ENCODE measurements at places on chromosomes 11 and 22.

DNA sequence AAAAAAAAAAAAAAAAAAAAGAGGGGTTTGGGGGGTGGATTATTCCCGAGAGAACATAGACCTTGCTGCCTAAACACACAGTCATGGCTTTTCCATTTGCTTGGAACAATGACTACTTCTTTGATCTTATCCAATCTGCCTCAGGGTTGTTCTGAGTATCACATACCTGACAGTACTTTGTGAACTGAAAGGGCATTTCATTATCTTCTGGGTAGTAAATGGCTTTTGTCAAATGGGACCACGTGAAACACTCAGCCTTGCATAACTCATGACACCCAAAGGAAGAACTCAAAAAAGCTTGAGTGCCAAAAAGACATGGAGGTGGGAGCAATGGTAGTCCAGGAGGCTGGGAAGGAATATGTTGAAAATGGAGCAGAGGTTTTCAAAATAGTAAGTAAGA is 123.2 kb upstream of the BID start:
- no peak for DNase-seq

DNA sequence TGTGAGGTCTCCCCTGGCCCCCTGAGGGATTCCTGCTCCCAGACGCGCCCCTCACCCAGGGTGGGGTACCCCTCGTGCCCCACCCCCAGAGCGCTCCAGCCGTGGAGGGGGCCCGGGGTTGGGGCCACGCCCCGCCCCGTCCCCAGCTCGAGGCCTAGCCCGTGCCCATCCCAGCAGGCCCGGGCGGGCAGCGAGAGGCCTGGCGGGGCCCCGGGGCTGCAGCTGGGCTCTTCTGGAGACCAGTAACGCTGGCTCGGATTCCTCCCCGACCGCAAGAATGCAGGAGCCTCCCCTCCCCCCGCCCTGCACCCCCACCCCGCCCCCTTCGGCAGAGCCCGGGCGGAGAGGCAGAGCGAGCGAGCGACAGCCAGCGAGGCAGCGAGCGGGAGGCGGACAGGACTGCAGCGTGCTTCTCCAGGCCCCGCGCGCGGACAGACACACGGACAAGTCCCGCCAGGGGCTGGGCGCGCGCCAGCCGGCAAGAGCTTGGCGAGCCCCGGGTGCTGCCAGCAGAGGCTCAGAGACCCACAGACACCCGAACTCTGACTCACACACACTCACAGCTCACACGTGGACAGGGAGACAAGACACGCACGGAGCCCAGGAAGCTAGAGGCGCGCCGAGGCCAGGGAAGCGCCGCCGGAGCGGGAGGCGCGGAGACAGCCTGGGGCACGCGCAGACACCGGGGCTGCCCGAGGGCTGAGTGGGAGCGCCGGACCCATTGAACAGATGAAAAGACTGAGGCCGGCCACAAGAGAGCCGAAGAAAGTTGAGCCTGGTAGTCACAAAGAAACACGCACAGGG is 15.2 kb downstream of the BCL9L start:
- DNase-seq = peak; percentile 86

- DNase-seq = no peak
Observed at GRCh38 chr11:35167426-35167954, 28.5 kb downstream of the CD44 start.

GRCh38 chr11:60282286-60282685 is 1.8 kb downstream of the MS4A4A start:
- DNase-seq = no peak

- DNase-seq = no peak
Observed at GRCh38 chr11:127114035-127114434, 113.5 kb upstream of the KIRREL3 start.

DNA sequence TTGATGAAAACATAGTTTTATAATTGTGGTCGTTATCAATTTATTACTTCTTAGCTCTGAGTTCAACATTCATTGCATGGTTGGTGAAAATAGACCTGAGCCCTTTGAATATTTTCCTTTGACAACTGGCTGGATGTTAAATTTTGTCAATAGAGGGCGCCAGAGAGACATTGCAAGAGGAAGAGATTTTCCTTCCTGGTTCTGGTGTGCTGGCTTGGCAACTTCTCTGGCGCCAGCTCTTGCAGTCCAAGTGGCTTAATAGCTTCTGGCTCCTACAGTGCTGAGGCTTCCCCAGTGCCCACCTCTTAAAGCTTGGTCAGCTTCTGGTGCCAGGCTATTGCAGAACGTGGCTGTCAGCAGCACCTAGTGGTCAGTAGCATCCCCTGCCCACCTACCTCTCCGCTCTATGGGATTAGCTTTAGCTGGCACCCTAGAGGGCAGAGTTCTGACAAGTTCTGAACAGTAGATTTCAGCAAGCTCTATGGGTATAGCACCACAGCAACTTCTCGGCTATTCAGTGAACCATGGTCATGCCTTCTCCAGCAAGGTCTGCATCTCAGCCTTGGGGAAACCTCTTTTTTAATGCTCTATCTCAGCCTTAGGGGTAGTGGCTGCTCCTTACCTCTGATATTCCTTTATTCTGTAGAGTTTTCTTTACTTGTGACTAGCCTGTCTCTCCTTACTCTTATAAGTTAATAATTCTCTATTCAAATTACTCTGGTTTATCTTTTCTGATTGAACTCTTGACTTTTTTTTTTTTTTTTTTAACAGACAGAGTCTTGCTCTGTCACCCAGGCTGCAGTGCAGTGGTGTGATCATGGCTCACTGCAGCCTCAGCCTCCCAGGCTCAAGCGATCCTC is 59.4 kb downstream of the ACER3 start:
- peak; percentile 80 for DNase-seq

DNA sequence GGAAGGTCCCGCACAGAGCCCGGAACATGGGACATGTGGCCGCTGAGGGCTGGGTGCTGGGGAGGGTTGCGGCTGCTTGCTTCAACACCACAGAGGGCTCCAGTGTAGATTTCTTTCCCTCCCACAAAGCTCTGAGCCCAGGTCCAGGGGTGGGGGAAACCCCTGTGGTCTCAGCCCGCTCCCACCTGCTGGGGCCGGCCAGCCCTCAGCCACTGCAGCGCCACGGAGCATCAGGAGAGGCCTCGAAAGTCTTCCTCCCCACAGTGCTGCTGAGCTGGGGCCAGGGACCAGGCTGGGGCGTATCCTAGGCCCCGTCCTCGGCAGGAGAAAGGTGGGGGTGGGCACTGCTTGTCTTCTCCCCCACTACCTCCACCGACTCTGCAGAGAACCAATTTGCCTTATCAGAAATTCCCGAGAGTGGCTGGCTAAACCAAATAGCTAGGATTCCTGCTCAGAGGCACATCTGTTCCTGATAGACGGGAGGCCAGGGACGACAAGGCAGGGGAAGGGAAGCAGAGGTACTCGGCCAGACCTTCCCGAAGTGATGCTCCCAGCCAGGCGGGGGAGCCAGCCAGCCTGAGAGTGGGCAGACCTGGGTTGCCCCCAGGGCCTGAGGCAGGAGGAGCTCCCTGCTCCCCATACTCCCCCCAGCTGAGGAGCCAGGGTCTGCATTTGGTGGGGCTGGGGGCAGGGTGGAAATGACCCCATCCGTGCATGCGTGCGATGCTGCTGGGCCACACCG is 18.7 kb downstream of the IGF2 start:
- no peak for DNase-seq

DNA sequence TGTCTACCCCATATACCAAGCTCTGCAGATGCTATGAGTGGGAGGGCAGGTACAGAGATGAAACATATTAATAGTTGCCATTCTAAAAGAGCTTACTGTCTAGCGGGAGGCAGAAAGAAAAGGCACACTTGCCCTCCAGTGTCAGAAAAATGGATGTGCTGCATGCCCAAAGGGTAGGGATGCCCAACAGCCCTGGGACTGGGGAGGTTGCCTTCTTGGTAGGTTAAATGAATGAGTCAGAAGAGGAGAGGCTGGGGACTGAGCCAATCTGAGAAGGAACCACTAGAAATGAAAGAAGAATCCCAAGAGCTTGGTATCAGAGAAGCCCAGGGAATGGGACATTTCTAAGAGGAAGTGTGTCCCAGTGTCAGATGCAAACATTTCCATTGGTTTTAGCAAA is 1.2 kb downstream of the BIRC3 start:
- DNase-seq = peak; percentile 27

Measured in astrocyte of the spinal cord (primary cell).